ENCODE measurements at places on chromosomes 1 and 21.

- no peak for DNase-seq
Measured at GRCh38 chr1:165152727-165153126, 203.8 kb downstream of the LMX1A start.

DNA sequence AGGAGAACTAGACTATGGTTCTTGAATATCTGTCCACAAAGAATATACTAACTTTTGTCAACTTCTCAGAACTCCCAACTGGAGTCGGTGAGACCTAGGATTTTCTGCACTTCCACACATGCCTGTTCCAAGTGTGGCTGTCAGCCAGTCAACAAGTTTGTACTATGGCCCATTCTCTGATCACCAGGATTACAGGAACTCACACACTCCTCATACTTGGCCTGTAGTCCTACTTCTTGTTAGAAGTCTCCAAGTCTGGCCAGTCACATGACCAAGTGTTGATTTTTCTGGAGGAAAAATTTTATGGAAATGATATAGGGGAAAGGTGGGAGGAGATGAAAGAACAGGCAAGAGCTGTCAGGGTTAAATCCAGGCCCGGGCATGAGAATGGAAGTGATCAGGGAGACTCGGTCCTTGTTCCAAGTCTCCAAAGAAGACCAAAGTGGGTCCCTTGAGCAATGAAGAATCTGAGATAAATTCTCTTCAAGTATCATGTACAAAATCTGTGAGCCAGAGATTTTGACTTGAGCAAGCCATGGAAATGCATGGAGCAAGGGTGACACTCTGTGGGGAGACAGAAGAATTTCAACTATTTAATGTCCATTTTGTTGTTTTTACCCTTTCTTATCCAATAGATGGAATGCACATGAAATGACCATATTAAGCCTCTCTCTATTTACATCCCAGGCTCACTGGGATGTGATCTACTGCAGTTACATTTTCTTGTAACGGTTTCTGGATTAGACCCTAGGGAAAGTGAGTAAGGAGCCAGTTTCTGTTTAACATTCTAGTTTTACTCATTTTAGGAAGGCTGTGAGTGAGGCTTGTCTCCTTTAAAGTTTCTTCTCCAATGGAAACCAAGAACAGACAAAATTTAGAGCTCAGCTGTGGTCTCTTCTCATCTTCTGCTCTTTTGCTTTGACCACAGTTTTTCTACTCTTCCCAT, 320.9 kb downstream of the ASTN1 start:
- DNase-seq, result peak; percentile 18

DNA sequence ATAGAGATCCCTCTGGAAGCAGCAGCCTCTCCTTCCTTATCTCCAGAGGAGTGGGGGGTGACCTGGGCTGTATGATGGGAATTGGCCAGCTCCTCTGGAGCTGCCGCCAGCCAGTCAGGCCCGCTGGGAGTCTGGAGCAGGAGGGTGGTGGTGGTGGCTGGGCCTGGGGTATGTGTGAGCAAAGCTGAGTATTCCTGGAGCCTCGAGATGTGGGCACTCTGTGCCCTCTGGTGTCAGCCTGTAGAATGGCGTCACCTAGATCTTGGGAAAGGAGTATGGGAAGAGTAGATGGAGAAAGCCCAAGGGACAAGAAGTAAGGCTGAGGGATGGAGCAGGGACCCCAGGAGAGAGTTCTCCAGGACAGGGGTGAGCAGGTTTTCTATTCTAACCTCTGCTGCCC, 16.0 kb downstream of the VANGL2 start:
- DNase-seq, result no peak

DNA sequence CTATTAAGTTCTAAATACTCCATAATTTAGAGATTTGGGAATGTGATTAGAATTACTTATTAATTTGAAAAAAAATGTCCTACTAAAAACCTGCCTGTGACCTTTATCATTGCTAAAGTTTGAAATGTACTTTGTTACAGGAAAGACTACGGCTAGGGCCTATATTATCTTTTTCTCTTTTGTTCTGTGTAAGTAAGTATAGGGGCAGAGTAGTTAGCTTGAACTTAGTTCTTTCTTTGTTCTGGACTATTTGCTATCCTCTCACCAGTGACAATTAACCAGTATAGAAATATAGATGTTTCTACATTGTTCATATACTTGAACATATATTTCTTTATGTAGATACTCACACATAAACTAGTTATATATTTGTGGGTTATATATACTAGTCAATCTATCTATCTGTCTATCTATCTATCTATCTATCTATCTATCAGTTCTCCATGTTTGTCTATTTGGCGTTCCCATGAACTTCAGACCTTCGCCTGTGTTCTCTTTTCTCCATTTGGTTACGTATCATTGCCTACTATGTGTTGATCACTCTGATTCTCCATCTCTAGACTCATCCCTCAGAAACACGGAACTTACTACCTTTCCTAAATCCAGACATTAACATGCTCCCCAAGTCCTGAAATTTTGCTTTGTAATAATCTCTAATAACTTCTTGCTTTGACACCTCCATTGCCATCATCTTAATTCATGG, 3.3 kb downstream of the PTPRC start:
- no peak for DNase-seq

- DNase-seq, result no peak
Measured at GRCh38 chr1:89604414-89604735, 28.5 kb upstream of the LRRC8C start.

DNA sequence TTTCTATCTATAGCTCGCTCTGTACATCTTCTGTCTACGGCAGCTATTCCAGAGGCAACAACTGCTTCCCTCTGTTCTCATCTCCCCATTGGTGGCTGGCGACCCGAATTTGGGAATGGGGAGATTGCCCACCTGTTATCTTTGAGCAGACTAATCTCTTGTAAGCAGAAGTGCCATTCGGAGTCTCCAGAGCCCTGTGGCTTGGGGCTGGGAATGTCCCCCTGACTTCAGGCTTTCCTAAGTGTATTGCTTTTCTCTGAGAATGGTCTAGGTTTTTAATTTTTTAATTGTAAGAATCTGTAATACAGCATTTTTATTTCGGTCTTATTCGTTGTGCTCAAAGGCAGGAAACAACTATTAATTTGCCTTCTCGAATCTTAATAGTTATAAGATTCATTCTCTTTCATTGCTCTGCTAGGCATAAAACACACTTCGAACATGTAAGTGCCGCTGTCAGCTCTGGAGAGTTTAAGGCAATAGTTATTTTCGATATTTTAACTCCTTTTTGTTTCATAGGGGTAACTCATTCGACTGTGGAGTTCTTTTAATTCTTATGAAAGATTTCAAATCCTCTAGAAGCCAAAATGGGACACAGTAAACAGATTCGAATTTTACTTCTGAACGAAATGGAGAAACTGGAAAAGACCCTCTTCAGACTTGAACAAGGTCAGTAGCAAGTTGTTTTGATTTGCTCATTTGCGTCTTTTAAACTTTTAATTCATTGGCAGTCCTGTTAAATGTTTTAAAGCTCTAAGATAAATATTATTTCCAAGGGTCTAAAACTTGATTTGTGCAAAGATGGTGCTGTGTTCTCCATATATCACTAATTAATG, 514 bp downstream of the AGL start:
- no peak for DNase-seq

- peak; percentile 25 for DNase-seq
Measured at GRCh38 chr1:174743654-174744561, 255.8 kb upstream of the CACYBP start.

- DNase-seq, result no peak
Measured at GRCh38 chr1:32695098-32695904, 7.3 kb downstream of the SYNC start.

GRCh38 chr1:47755101-47755990, 241.8 kb downstream of the TRABD2B start:
- no peak for DNase-seq
